Activated CD4-positive, alpha-beta T cell treated with anti-CD3 and anti-CD28 coated beads, Interleukin-2, amount 10 ng/mL, durations not matched to agents 24 days and 14 days (primary cell): ENCODE measurements at places on chromosomes 12 and 14.
A peak's percentile ranks its signal among the peaks of the same experiment; 100 is the strongest.

DNA sequence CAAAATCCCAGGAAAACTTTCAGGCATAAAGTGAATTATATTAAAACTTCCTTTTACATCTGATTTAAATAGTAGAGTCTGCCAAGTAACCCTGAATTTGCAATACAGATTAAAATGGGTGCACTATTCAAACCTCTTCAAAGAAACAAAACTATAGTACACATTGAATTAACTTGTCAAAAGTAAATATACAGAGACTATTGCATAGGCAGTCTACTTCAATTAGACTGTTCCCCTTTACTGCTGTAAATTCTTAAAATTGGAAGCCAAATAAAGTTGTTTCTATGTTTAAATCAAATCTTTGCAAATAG lies 7.1 kb downstream of the KRAS start:
- no peak for DNase-seq

DNA sequence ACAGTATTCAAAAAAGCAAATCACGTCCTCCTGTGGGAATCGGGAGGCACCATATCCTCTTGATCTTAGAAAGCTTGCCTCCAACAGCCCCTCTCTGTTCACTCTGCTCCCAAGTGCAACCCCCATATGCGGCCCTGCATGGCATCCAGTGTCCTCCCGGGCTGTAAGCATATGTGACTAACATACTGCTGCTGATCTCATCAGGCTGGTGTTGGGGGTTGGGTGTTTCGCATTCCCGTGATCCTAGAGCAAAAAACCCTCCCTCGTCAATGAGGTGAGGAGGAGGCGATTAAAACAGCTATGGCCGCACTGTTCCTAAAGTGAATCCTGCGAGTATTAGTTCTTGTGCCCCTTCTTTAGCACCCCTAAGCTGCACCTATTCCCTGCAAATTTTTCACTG lies 28.1 kb upstream of the PPM1A start:
- no peak for DNase-seq

DNA sequence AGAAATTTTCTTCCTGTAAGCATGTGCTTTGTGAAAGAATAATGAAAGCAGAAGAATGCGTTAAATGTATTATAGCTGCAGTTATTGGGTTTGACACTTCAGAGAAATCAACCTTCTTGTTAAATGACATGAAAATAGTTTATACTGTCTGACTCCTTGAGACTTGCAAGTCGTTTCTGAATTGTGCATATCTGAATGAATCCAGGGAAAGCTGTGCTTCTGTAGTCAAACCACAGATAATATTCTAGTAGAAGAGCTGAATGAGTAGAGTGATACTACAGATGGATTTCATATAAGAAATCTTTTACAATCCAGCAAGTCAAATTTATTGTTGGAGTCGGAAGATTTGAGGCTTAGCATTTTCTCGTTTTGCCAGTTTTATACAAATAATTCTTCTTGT lies 343.3 kb downstream of the RAD51B start:
- DNase-seq = no peak

GRCh38 chr12:11805680-11806079 lies 156.2 kb downstream of the ETV6 start:
- DNase-seq = no peak

DNA sequence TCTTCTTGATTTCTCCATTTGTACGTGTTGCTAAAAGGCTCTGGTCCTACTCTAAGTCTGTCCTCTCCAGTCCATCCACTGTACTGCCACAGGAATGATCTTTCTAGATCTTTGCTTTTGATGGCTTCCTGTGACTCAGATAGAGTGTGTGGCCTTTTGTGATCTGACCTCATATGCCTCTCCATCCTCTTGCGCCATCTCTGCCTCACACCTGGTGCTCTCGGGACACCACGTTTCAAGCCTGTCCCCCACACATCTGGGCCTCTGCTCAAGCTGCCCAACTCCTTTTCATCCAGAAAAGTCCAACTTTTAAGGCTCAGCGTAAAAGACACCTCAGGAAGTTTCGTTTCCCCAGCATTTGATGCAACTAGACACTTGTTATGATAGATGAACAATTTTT lies 39.0 kb downstream of the DCAF4 start:
- no peak for DNase-seq

- no peak for DNase-seq
These were observed 52.2 kb upstream of the CFL2 start for GRCh38 chr14:34766606-34767005.

- DNase-seq = no peak
These were observed 38.8 kb upstream of the NINJ2 start for GRCh38 chr12:701896-702539.

GRCh38 chr12:111942557-111942956 lies 70.4 kb downstream of the TMEM116 start:
- no peak for DNase-seq

DNA sequence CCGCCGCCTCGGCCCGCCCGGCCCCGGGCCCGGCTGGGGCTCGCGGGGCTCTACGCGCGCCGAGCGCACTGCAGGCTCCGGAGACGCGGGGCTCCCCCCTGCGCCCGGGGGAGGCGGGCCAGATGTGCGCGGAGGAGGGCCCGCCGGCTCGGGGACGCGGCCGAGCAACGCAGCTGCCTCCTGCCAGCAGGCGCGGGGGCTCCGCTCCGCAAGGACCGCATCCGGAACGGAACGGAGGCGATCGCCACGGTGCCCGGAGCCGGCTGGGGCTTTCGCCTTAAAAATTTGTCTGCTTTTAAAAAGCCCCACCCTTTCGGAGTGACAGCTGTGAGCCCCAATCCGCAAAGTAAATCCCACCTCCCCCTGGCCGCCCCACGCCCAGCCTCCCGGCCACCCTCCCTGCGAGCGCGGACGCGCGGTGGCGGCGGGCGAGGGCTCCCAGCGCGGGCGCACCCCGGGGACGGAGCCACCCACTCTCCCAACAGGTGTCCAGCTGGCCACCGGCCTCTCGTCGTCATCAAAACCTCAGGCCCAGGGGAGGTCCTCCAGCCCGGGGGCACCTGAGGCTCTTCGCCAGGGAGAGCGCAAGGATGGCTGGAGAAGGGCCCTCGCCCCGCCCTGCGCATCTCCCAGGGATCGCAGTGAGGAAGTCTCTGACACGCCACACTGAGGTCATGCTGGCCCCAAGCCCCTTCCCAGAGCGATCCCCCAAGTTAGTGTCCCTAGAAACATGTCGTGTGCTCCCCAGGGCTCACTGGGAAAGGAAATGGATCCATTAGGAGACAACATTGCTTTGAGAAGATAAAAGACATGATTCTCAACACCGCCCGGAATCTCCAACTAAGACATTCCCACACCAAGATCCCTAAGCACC lies at the start of gene TMEM132D:
Gene TMEM132D (minus strand): TSS at position 70 of the 874 bp plus-strand sequence.
- peak; percentile 19 for DNase-seq

DNA sequence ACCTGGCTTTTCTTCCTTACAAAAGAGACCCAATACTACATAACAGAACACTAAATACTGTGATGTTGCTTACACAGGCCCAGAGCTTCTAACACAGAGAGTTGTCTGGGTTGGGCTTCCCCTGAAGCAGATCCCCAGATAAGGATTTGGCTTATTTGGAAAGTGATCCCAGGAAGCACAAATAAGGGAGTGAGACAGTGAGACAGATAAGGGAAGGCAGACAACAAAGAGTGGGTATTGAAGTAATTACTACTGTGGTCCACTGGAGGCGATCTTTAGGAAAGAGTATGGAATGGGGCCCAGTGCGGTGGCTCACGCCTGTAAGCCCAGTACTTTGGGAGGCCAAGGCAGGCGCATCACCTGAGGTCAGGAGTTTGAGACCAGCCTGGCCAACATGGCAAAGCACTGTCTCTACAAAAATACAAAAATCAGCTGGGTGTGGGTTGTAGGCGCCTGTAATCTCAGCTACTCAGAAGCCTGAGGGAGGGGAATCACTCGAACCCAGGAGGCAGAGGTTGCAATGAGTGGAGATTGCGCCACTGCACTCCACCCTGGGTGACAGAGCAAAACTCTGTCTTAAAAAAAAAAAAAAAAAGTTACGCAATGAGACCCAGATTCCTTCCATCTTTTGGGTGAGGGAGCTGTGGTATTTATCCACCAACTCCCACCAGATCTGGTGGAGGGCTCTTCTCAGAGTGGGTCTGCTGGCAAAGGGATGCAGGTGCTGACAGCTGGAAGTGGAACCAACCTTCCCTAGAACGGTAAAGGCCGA lies 10.2 kb upstream of the C12orf43 start:
- no peak for DNase-seq

DNA sequence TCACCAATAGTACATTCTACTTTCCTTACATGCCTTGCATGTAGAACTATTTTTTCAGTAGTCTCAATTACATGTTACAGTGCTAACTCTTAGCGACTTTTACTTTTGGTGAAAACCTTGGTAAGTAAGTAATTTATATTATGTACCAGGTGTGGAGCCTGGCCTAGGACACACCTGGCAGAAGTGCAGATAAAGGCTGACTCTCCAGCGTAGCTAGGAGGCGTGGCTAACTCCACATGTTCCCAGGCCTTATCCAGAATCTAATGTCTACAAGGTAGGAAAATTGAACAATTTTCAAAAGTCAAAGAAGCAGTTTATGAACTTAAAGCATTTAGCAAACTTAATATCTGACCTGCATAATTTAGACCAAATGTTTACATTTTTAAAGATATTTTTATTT lies 157.4 kb downstream of the DHRS2 start:
- DNase-seq = peak; percentile 19
